NCI-H2081 (cell line): ENCODE measurements at places on chromosomes 3 and 15.

GRCh38 chr3:11385891-11386290 is 113.7 kb downstream of the ATG7 start:
- no peak for DNase-seq

DNA sequence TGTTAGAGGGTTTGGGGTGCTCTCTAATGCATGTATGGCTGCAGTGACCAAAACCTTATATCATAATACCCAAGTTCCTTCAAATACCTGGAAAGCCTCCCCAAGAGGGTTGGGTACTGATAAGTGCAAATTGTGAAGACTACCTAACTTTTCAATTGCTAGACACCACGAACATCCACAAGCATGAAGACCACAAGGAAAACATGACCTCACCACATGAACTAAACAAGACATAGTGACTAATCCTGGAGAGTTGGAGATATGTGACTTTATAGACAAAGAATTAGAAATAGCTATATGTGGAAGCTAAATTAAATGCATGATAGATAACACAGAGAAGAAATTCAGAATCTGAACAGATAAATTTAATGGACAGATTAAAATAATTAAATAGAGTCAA is 23.9 kb upstream of the AADACL2 start:
- DNase-seq: no peak

DNA sequence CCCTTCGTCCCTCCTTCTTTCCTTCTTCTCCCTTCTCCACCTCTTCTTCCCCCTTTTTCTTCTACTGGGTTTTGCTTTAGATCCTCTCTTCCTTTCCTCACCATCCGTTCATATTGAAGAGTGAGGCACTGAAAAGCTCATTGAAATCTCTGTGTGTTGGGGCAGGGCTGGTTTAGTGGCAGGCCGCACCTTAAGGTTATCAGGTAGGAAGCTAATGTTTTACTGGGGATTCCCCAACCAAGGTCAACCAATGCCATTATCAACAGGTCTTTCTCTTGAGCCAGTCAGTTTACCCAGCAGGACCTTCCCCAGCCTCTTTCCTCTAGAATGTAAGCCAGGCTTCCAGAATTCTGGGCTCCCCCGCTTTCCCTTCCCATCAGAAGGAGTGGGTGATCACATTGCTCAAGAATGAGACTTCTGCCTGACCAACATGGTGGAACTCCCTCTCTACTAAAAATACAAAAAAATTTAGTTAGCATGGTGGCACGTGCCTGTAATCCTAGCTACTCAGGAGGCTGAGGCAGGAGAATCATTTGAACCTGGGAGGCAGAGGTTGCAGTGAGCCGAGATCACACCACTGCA is 11.5 kb upstream of the VPS8 start:
- DNase-seq: no peak

- no peak for DNase-seq
Observed at GRCh38 chr3:137852391-137852830, 88.3 kb downstream of the SOX14 start.

DNA sequence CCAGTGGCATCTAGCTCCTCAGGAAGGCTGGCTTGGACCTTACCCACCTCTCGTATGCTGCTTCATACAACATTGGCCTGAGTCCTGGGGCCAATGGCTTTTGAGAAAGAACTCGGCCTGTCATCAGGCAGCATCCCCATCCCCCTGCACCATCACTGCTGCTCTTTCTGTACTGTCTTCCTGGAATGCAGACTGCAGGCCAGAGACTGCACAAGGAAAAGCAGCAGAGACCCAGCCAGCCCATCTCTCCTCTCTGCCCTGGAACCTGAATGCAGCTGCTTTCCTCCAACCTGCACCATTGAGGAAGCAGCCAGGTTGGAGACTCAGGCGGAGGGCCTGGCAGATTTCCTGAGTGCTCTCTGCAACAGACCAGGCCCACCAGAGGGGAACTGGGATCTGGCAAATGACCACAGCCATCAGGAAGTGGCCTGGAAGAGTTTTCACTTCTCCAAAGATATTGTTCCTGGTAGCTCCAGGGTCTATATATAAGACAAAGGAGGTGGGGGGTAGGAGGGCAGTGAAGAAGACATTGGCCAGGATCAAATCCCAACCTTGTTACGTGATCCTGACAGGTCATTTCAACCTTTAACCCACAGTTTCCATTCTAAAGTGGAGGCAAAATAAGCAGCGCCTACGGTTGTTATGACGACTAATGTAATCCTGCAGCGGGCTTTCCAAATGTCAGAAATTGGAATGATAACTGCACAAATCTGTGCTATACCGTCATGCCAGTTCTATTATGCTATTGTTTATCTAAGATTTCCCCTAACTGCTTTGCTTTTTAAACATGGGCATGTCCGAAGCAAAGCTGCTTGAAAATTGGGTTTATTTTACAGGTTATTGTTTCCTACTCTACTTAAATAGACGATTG is 24.4 kb upstream of the RAB7A start:
- no peak for DNase-seq

- no peak for DNase-seq
Observed at GRCh38 chr3:186330772-186331460, 31.1 kb downstream of the DGKG start.

- DNase-seq: no peak
Observed at GRCh38 chr3:51398595-51399310, 7.7 kb downstream of the RBM15B start.

GRCh38 chr3:110066206-110066605 is 728.9 kb upstream of the DPPA4 start:
- DNase-seq: no peak

- DNase-seq: no peak
Observed at GRCh38 chr3:134846911-134847317, 51.9 kb downstream of the EPHB1 start.

- DNase-seq: no peak
Observed at GRCh38 chr3:144128108-144128892, 156.7 kb downstream of the DIPK2A start.

DNA sequence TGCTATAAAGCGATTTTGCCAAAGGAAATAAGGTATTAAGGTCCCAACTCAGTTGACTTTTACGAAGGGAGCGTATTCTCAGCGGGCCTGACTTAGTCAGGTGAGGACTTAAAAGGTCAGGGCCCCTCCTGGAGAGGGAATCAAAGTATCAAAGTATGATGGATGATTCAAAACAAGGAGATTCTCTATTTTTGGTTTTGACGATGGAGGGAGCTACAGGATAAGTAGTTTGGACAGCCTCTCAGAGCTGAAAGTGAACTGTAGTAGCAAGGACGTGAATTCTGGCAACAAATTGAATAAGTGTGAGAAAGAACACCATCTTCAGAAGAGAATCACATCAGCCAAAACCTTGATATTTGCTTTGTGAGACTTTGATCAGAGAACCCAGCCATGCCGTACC is 1186.5 kb downstream of the SI start:
- no peak for DNase-seq

DNA sequence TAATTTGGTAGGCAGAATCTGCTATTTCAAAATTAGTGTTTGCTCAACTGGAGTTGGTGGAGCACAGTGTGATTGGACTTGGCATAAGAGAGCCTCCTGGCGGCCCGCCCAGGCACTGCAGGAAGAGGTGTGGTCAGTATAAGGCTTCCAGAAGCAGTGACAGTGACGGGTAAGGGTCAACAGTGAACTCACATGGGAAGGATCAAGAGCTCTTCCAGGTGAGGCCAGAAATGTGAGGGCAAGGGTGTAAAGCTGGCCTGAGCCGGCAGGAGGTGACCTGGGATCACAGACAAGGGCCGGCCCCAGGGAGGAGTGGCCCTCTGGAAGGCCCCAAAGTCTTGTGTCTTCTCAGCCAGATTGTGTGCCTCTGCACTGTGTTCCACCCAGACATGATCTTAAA is 93.2 kb upstream of the RNF7 start:
- DNase-seq: peak; percentile 28

GRCh38 chr3:45939341-45939771 is 3.9 kb upstream of the CXCR6 start:
- DNase-seq: no peak

DNA sequence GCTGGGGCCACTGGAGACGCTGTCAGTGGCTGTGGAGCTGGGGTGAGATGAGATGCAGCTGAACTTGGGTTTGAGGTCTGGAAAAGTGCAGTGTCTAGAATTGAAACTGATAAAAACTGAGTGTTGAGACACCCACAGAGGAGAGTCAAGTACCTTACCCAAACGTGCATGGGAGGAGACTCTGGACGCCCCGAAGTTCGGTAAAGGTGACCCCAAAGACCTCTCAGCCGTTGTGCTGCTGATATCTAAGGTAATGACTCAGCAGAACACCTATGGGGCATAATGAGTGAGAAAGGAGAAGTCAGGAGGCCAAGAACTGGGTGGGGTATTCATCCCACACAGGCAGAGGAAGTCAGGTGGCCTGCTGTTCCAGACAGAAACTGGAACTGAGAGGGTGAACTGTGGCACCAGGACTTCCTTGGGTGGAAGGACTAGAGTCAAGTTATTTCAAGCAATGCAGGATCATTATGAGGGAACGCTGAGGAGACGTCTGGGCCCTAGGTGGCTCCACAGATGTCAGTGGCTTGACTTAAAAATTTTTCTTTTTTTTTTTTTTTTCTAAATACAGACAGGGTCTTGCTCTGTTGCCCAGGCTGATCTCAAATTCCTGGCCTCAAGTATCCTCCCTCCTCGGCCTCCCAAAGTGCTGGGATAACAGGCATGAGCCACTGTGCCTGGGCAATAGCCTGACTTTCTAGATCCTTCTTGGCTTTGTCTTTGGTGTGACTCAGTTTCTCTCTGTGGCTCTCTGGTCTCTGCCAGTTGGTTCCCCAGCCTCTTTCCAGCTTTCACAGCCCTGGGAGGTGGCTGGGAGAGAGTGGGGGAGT is 67.6 kb upstream of the GCNT3 start:
- no peak for DNase-seq

DNA sequence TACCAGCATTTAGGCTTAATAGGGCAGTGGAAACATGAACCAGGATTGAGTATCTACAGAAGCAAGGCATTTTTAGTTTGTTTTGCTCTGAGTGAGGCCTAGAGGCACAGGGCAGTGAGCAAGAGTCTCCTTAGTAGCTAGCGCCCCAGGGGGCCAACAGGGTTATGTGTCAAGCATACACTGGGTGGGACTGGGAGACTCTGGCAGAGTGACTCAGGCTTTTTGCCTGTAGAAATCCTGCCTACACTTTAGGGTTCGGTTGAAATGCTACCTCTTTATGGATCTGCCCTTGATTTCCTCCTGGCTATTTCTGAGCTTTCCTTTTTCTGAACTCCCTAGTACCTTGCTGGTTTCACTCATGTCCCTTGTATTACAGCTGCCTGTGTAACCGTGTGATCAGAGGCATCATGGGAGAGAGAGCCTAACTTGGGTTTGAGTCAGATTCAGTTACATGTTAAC is 72.2 kb downstream of the TOP2B start:
- no peak for DNase-seq

DNA sequence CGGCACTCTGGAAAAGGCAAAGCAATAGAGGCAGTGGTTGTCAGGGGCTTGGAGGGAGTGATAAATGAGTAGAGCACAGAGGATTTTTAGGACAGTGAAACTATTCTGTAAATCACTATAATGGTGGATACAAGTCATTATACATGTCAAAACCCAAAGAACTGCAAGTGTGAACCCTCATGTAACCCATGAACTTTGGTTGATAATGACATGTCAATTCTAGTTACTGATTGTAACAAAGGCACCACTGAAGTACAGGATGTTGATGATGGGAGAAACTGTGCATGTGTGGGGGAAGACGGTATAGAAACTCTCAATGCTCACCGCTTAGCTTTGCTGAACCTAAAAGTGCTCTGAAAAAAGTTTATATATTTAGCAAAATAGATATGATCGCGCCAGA is 36.0 kb downstream of the BTLA start:
- DNase-seq: no peak

- no peak for DNase-seq
Observed at GRCh38 chr15:45149060-45149459, 19.3 kb downstream of the DUOX1 start.

GRCh38 chr3:78659386-78659987 is 1108.3 kb downstream of the ROBO1 start:
- peak; percentile 35 for DNase-seq

DNA sequence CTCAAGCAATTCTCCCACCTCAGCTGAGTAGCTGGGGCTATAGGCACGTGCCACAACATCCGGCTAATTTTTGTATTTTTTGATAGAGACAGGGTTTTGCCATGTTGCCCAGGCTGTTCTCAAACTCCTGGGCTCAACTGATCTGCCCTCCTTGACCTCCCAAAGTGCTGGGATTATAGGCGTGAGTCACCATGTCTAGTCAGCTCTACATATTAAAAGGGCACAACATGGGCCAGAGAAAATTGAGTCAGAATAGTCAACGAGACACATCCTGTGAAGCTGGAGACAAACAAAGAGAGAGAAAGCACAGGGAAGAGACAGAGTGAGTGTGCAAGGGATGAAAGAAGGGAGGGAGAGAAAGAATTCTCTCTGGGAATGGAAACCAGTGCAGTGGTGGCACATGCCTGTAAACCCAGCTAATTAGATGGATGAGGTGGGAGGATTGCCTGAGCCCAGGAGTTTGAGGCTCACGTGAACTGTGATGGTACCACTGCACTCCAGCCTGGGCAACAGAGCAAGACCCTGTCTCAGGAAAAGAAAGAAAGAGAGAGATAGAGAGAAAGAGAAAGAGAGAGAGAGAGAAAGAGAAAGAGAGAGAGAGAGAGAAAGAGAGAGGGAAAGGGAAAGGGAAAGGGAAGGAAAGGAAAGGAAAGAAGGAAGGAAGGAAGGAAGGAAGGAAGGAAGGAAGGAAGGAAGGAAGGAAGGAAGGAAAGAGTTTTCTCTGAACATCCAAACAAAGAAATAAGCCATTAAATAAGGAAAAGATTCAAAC is 107.2 kb upstream of the SLC25A36 start:
- DNase-seq: no peak

DNA sequence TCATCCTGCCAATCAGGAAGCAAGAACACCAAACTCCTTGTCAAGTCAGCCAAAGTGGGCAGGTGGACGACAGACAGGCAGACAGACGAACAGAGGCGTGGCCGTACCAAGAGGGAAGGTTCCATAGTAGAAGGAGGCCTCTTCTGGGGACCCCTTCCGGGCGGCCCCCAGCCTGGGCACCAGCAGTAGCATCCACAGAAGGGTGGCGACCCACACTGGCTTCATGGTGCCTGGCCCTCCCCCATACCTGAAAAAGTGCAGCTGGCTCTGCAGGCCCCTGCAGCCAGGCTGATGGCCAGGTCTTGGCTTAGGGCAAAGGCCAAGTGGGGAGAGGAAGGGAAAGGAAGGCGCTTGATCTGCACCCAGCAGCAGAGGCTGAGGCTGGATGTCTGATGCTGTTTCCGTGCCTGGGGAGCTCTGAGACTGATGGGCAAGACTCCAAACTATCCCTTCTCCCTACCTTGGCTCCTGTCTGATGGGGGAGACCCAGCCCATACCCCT is 607 bp downstream of the LCTL start:
- DNase-seq: no peak
